CMK (cell line): ENCODE measurements at places on chromosomes 3 and 15.

DNA sequence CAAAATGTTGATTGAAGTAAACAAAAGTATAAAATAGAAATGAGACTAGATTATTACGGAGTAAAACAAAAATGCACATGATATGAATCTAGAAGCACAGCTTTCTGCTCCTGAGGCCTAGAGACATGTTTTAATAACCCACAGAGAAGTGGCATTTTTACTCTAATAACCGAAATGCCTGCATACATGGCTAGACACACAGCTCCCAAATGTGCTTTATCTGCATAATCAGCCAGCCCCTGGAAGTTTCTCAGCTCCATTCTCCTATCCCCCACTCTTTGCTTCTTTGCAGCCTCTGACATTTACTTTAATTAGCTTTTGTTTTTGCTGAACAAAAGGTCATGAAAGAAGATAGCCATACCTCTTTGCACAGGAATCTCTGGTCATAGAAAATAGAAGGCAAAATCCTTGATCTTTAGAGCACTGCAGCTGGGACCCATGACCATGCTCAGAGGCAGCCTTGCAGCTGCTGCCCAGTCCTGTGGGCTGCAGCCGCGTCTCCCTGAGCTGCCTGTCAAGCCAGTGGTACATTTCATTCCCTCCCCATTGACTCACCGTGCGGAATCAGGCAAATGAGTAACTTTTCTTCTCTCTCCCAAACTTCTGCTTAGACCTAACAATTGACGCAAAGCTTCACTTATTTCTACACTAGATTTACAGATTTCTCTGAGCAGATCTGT is at the start of gene VEPH1:
TSS of gene VEPH1 (minus strand) at position 501 of the 680 bp plus-strand sequence. CDS start 8,067 bp downstream, outside the sequence.
- DNase-seq, result no peak

- no peak for DNase-seq
Observed at GRCh38 chr3:191139736-191140135, 59.3 kb upstream of the OSTN start.

- no peak for DNase-seq
Observed at GRCh38 chr3:56819016-56819809, 17.5 kb upstream of the ARHGEF3 start.

- no peak for DNase-seq
Observed at GRCh38 chr3:154971341-154971740, 108.8 kb upstream of the MME start.

- DNase-seq, result no peak
Observed at GRCh38 chr3:60325610-60326170, 925.6 kb downstream of the FHIT start.

GRCh38 chr15:90560229-90560776 is 30.6 kb downstream of the CRTC3 start:
- no peak for DNase-seq

DNA sequence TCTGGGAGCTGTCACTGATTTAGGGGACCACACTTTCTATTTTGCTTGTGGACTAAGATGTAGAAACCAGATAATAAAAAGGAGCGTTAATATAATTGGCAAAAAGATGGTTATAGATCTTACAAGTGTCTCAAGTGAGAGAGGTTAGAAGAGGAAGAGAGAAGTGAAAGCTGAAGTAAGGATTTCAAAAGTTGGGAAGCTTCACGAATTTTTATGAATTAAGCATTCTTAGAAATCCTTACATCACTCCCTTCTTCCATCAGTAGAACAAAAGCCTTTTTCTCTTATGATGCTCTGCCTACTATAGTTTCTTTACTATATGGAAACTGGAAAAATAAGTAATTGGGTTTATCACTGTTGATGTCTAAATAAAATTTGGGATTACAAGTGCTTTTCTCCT is 146.5 kb downstream of the FNDC3B start:
- DNase-seq, result no peak

GRCh38 chr15:70197318-70197944 is 99.7 kb upstream of the TLE3 start:
- DNase-seq, result no peak

DNA sequence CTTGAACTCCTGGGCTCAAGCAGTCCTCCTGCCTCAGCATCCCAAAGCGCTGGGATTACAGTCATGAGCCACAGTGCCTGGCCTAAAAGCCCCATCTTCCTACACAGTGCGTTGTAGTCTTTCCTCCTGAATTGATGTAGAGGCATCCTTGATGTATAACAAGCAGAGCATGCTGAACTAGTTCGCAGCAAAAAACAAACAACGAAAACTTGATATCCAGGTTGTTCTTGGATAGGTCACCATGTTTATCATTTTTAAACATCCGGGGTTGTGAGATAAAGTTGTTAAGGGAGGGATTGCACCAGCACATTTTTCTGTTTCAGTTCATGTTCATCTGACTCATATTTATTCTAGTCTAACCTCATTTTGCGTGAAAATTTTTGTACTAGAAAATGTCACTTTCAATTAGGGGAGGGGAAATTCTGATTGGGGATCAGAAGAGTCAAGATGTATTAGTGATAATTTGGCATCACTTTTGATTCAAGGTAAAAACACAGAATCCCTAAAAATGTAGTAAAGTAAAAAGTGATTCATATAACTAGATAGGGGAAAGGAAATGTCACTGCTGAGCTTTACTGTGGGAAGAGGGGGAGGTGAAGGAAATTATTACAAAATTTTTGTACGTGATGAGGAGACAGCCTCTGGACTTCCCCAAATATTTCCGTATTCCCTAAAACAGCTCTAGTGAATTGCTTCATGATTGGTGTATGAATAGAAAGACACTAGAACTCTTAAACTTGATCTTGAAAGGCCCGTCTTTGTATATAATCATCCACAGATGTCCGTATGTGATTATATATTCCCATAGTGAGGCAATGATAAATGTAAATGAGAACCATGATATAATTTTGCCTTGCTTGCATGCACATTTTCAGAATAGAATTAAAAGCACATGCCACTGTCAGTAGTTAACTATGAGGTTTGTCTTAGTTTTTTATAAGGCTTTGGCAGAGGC is 22.9 kb downstream of the RAB8B start:
- DNase-seq, result no peak

DNA sequence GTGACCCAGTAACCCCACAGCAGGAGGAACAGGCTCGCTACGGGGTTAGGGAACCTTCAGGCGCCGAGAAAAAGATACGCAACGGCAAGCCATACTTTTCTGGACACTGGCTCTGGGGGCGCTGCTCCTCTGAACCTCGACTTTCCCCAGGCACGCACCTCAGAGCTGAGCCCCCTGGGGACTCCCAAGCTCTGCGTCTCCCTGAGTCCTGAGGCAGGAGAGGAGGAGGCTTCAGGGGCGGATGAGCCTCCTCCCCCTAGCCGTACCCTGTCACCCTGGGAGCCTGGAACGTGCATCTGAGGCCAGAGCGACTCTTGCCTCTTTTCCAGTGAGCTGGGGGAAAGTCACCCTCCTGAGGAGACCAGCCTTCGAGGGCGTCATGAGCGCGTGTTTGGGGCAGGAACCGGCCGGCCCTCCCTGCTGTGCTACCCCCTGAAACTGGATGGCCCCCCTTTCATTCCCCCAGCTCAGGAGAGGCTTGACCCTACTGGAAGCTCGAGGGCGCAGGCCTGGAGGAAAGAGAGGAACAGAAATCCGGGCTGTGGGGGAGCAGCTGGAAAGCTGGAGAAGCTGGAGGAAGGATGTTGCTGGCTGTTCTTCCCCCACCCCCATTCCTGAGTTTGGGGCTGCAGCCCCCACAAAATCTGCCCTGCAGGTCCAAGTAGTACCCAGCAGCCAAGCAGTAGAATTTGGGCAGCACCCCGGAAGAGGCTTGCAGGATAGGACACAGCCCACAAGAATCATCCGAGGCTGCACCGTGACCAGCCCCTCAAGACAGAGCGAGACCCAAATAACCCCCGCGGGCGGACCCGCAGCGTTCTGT is 25.1 kb upstream of the POLG start:
- DNase-seq, result no peak

- DNase-seq, result no peak
Observed at GRCh38 chr3:50330330-50330729, 2.3 kb upstream of the TUSC2 start.

DNA sequence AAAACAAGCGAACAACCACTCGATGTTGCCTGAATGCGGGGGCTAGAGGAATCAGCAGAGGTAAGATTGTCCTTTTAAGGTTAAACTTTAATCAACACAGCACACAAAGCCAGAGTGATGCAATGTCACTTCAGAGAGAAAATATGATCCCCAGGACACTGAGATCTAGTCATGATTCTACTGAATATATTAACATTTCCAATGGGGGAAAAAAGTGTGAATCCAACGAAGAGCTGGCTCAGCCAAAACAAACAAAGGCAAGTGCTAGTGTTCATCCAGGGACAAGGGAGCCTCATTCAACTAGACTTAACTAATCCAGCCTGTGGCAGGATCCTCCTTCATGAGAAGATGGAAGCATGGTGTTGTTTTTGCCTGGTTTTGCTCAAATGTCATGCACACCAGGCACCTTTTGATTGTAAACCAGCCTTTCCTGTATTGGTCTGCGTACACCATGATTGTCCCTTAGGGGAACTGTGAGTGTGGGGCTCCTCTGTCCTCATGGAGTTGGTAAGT is 35.8 kb downstream of the SCG5 start:
- no peak for DNase-seq

- no peak for DNase-seq
Observed at GRCh38 chr3:113070681-113071113, 79.9 kb downstream of the GTPBP8 start.

DNA sequence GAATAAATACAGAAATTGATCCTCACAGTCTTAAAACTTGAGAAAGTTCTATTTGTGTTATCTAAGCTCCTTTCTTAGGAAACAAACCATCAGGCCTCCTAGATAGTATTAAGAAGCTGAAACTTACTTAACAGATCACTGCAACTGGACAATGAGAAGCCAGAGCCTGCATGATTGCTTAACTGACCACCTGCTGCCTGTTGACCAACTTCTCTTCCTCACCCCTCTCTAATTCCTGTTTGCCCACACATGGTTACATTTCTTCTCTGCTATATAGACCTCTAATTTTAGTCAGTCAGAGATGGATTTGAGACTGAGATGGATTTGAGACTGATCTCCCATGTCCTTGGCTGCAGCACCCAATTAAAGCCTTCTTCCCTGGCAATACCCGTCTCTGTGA is 13.5 kb downstream of the CCPG1 start:
- DNase-seq, result no peak

DNA sequence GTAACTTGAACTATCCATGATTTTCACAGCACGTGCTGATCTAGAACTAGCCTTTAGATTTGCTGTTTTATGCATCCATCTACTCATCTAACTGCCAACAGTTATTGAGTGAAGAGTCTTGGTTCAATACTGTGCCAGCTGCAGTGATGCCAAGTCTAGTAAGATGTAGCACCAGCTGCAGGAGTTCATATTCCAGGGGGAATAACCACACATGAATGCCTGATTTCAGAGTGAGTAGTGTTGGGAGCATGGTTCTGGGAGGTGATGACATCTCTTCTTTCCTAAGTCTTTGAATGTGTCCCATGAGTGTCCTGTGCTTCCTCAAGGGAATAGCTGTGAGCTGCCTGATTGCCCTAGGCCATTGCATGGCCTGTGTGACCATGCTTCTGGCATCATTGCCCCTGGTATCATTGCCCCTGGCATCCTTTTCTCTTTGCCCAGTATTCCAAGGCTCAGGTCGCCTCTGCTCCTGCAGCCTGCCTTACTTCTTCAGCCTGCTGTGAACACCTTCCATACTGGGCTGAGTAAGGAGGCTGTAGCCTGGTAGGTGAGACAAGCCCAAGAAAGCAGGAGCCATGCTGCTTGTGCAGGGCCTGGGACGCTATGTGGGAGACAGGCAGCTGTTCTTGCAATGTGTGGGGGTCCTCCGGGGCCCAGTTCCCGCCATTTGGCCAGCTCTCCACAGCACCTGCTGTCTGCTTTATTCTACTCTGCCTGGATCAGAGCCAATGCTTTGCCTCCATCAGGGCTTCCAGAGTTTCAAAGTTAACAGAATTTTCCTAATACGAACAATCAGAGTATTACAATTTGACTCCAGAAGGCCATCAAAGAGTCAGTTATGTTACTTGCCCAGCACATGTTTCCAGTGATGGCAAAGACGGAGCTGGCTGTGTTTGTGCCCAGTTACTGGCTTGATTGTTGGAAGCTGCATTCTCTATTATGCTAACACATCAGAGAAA is 73.2 kb downstream of the CLSTN2 start:
- DNase-seq, result no peak

- no peak for DNase-seq
Observed at GRCh38 chr3:168467115-168467714, 371.5 kb upstream of the GOLIM4 start.

GRCh38 chr3:139778682-139779233 is 101.0 kb upstream of the NMNAT3 start:
- no peak for DNase-seq

- DNase-seq, result no peak
Observed at GRCh38 chr3:56133423-56133822, 334.8 kb downstream of the ERC2 start.

DNA sequence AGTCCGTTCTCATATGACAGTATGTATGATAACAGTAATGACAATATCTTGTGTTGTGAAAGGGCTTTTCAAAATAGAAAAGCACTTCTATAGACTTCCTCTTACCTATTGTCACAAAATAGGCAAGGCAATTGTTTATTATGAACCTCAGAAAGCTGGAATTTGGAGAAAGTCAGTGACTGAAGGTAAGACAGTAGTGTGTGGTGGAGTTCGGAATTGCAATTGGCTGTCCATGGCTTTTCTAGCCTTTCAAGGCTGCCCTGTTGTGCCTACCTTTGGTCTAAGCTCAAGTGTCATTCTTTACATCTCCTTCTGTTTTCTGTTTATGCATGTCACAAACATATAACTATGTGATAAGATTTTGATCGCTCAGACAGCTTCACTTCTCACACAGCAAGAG is 219.3 kb upstream of the NR2E3 start:
- no peak for DNase-seq

DNA sequence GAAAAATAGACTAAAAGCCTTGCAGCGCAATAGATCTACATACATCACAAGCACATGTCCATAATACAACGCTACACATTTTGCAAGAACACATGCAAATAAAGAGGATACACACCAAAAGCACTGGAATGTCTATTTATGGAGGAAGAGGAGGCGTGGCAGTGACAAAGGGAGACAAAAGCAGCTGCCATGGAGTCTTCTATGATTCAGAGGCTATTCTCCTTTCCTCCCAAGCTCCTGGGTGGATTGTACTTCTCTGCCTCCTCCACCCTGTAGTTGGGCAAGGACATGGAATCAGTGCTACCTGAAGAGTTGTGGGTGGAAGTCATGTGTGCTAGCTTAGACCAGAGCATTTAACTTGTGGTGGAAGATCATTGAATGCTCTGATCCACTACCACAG is 57.9 kb upstream of the ABHD2 start:
- no peak for DNase-seq

GRCh38 chr3:143201045-143201444 is 81.5 kb downstream of the CHST2 start:
- DNase-seq, result no peak

DNA sequence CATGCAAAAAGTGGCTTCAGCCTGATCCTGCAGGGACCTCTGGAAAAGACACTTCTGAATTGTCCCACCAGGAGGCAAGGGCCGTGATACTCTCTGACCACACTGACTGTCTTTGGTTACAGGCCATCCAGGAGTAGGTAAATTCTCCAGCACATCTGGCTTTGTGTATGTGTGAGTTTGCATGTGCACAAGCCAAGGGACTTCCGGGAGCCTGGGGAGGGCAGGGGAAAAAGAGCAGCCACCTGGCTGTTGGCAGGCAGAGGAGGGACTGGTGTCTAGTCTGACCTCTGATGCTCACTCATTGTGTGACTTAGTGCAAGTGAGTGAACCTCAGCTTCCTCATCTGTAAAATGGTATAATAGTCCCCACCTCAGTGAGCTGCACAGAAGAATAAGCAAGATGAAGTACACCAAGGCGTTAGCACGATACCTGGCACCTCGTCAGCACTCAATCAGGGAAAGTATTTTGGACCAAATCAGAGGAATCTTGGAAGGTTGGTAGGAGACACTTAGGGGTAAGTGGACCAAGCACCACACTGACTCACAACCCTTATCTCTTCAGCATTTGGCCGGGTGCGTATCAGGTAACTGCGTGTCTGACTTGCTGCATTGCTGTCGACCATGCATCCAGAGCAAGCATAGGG is 19.1 kb downstream of the KLHL6 start:
- DNase-seq, result no peak
